Hepatocyte (in vitro differentiated cells): ENCODE measurements at places on chromosomes 6 and 20.

GRCh38 chr20:62670998-62671397 is 28.7 kb downstream of the SLCO4A1 start:
- DNase-seq = no peak

DNA sequence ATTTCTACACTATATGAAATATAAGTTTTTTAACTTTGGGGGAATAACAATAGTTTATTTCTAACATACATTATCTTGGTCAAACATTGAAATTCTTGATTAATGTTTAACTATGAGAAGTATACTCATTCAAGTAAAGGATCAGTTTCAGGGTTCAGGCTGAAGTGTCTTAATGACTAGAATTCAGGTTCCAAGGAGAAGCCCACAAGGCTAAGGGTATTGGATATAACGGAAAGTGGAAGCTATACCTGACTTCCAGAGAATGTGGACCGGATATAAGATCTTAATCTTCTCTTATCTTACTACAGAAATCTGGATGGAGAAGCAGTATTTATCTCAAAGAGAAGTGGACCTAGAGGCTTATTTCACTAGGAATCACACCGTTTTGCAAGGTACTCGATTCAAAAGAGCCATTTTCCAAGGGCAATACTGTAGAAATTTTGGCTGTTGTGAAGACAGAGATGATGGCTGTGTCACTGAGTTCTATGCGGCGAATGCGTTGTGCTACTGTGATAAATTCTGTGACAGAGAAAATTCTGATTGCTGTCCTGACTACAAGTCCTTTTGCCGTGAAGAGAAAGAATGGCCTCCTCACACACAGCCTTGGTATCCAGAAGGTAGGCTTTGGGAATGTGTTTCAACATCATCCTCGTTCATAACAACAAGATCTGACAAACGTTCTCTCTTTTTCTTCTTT is at the start of gene TINAG:
Gene TINAG (plus strand): TSS at position 153 of the 697 bp plus-strand sequence. CDS start 110 bp downstream, at position 263.
- DNase-seq = no peak

DNA sequence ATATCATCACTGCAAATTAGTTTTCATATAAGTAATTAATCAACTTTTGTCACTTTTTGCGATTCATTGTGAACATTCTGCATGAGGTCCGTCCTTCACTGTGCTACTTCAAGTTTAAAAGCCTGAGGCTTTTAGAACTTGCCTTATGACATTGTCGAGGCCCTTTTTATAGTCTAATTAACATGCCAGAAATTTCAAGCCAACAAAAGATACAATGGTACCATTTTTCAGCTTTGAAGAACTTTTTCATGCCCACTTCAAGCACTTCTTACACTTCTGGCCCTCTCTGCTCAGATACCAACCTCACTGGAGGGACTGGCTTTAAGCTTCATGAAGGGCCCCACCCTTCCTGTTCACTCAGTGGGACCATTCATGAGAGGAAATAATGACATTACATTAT is 323.1 kb downstream of the TPBG start:
- no peak for DNase-seq

DNA sequence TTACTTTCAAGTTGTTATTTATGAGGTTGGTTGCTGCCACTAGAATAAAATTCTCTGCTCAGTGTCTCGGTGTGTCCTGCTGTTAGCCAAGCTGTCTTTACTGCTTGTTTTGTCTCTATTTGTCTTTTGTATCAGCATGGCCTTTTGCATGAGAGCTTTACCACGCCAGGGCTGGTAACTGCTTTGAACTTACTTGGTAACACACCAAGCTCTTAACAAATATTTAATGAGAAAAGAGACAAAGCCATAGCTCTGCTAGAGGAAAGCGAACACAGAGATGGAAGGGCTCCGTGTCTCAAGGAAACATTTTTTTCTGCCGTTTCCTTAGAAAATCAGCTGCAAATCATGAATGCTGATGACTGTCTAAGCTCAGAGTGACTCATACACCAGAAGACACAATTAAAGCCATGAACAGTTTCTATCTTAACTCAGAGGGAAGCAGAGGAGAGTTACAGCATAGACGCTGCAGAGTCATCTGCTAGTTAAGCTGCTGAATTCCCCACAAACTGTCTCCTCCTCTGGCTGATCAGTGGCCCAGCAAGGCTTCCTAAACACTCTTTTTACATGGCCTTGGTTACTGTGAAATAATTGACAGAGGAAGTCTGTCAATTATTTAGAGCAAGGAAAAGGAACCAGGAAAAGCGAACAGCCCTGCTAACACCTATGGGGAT is 44.8 kb downstream of the AGPAT4 start:
- peak; percentile 74 for DNase-seq

DNA sequence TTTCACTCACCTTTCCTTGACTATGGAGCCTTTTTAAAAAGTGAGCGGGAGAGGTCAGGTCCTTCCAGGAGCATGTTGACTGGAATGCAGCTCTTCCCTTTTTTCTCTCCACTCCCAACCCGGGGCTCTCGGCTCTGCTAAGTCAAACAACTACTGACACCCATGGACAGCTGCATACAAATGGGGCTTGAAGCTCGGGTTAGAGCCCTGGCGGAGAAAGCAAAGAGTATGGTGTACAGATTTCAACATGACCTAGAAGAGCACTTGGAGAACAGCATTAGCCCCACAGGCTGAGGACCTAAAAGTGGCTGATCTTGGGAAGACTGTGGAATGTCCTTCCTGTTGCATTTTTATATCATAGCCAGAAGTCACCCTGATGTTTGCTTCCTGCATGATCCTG is 162.0 kb upstream of the STMND1 start:
- DNase-seq = no peak

DNA sequence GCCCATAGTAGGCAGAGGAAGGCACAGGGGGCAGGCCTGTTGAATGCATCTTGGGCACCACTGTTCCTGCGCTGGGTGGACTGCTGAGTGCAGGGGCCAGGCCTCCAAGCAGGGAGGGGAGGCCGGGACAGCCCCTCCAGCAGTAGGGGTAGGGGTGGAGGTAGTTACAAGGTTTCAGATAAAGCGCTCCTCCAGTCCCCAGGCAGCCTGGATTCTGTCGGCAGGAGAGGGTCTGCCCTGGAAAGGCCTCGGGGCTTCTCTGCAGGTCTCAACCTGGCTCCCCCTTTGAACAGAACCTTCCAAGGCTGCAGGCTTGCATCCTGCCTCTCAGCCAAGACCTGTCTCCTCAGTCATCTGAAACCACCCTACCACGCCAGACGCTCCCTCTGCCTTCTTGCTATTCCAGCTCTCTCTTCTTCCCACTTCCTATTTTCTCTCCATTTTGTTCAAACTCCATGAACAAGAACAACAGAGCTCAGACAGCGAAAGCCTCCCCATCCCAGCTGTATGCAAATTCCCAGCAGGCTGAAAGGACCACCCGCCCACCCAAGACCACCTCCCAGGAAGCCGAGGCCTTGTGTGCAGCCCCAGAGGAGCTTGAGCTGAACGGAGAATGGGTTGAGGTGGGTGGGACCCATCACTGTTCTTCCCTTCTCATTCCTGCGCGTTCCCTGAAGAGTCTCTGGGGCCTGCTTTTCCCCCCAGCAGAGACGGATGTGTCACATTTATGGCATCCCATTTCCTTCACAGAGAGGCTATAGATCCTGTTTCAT is 1.4 kb downstream of the MLN start:
- no peak for DNase-seq

DNA sequence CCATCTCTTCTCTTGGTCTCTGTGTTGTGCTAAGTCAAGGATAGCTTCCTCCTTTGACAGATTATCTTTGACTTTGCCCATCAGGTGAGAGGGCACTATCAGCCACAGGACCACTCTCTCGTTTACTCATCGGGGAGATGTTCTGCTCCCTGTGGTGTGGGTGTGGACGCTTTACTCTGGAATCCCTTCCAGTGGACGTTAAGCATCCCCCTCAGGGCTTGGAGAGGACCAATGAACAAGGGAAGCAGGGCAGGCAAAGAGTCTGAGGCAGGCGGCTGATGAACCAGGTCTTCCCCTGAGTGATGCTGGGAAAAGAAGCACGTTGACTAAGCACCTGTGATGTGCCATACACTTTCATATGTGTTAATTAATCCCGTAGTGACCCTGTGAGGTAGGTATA is 21.0 kb upstream of the RNF24 start:
- DNase-seq = no peak

DNA sequence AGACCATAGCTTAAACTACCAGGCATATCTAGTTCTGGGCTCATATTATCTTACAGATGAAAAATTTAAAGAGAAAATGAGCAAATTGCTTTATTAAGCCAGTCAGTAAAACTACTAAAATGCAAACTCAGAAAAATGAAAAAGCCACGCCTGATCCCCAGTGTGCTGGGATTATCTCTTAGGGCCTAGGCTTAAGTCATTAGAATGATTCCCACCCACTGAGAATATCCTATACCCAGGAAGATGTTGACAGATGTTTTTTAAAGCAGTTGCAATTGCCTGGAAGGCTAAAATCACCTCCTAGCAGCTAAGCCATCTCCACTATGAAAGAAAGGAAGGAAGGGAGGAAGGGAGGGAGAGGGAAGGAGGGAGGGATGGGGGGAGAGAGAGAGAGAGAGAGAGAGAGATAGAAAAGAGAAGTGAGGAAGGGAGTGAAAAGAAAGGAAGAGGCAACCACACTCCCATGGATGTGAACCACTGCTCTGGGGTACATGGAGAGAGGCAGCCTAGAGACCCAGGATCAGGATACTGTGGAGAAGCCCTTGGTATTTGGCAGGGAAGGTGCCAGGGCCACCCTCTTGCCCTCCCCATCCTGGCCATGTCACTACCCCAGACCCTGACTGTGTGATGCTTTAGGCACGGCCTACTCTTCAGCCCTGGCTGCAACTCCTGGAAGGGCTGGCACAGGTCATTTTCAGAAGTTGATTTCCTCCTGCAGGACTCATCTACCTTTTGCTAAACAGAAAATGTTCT is 21.9 kb downstream of the NEDD9 start:
- DNase-seq = no peak

DNA sequence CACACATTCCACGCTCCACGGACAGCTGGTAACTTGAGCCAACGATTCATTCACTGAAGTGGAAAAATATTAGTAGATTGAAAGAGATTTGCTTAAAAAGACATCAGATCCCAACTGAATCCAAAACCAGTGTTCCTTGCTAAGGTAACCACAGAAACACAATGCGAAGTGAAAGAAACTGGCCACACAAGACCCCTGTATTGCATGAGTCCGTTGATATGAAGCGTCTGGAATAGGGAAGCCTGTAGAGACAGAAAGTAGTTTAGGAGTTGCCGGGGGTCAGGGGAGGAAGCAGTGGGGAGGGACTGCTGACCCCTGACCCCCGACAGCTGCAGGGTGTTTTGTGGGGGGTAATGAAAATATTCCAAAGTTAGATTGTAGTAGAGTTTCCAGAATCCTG is 10.0 kb downstream of the PCK1 start:
- no peak for DNase-seq
